ENCODE measurements at places on chromosomes 13 and 19.

DNA sequence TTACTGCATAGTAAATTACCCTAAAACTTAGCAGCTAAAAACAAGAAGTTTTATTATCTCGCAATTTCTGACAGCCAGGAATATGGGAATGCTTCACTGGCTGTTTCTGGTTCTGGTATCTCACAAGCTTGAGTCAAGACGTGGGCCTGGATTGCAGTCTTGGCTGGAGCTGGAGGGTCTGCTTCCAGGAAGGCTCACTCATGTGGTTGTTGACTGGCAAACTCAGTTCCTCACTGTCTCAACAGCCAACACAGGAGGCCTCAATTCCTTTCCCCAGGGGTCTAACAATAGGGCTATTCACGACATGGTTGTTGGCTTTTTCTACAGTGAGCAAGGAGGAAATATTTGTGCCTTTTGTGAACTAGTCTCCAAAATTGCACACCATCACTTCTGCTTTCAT, 146.3 kb downstream of the GPC5 start:
- no peak for DNase-seq

DNA sequence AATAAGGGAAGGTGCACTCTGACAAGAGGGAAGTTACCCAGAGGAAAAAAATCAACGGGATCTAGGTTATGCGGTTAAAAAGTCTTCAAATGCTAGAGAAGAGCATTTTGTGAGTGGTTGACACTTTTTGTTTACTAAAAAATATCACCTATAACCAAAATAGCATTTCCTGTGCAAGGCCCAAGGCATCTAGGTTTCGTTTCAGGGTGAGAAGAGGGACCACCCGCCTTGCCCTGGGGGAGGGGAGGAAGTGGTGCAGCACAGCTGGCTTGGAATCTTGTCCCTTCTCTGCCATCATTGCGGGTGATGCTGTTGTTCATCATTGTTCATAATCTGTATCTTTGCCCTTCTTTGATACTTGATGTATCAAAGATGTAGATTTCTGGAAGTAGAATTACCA, 80.6 kb downstream of the NUFIP1 start:
- no peak for DNase-seq

GRCh38 chr13:93227280-93227877, 772 bp downstream of the GPC6 start:
- no peak for DNase-seq

DNA sequence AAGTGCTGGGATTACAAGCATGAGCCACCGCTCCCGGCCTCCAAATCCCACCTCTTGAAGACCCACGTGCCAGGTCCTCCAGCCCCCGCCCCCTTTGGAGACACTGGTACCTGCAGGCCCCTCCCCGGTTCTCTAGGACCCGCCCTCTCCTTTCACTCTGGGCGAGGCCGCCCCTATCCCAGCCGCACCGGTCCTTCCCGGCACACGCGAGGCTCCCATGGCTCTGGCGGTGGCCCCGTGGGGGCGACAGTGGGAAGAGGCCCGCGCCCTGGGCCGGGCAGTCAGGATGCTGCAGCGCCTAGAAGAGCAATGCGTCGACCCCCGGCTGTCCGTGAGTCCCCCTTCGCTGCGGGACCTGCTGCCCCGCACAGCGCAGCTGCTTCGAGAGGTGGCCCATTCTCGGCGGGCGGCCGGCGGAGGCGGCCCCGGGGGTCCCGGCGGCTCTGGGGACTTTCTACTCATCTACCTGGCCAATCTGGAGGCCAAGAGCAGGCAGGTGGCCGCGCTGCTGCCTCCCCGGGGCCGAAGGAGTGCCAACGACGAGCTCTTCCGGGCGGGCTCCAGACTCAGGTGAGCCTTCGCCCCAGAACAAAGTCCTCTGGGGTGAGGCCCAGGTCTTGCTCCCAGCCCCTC, at the start of gene CBLC:
Gene CBLC, plus strand, starts transcription at position 176 of the 633 bp plus-strand sequence. Its CDS starts 42 bp downstream, at position 218.
- DNase-seq: no peak

DNA sequence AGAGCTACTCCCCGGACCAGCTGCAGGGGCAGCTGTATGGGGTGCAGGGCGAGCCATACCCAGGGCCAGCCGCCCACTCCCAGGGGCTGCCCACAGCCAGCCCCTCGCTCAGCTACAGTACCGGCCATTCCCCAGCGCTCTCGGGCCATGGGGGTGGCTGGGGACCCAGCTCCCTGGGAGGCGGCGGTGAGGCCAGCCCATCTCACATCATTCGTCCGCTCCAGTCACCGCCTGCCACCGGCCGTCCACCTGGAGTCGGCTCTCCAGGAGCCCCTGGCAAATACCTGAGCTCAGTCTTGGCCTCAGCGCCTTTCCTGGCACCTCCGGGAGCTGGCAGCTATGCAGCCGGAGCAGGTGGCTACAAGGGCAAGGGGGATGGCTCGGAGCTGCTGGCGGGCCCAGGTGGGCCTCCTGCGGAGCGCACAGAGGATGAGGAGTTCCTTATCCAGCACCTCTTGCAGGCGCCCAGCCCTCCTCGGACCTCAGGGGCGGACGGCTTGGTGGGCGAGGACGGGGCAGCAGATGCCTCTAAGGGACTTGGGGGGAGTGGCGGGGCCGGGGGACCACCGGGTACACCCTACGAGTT, 4.9 kb downstream of the PRR12 start:
- DNase-seq: no peak

GRCh38 chr13:25286308-25286968, 850 bp downstream of the MTMR6 start:
- DNase-seq: peak; percentile 85

GRCh38 chr13:31015199-31015598, 82.7 kb downstream of the TEX26 start:
- no peak for DNase-seq
